ENCODE measurements at places on chromosomes 6 and 20.

GRCh38 chr6:88490195-88490907 is 324.2 kb upstream of the CNR1 start:
- no peak for DNase-seq

DNA sequence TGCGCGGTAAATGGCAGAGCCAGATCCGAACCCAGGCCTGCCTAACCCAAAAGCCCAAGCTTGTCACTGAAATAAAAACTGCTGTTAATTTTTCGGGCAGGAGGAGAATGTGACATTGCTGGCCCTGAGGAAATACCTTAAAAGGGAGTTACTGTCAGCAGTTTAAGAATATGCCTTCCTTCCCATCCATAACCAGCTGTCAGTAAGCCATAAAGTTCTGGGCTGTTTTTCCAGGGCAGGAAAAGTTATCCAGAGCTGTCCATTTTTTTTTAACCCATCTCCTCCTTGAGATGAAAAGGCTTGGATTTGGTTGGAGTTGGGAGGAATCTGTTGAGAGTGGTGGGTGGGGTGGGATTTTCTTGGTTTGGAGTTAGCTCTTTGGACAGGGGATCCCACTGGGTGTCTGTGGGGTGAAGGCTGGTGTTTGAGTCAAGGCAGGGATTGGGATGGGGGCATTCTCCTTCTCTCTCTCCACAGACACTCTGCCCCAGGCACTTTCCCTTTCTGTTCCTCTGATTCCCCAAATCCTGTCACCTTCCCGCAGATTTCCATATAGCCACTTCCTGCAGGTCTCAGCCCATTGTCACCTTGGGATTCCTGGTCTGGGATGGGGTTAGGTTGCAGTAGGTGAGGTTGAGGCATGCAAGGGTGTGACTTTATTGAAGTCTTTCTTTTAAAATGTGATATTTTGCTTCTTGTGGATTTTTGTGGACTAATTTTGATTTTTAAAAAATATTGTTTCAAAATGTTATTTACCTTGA is 4.3 kb upstream of the KCNG1 start:
- DNase-seq: no peak

DNA sequence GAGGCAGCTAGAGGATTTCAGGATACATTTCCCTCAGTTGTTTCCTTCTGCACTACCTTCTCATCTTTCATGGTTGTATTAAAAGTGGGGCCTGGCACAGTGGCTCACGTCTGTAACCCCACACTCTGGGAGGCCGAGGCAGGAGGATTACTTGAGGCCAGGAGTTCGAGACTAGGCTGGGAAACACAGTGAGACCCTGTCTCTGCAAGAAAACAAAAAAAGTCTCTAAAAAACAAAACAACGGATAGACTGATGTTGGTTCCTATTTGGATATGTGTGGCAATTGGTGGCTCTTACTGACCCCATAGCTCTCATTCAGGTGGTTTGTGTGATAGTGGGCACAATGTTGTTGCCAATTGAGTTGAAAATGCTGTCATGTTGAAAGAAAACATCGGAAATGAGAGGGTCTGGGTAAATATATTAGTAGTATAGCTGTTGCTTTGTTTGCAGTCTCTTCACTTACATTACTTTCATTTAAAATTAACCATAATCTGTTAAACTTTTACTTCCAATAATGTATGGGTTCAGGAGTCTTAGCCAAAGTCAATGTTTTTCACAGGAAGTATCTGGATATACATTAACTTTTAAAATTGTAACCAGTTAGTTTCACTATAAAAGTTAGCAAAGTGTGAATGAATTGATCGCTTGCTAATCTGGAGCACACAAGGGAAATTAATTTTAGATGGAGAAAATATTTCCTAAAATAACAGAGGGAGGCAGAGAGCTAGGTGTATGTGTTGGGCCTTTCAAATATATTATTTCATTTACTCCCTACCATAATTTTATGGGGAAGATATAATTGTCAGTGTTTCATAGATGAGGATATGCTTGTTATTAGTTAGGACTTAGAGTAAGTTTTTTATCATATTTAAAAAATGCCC is 31.1 kb downstream of the UTRN start:
- no peak for DNase-seq

DNA sequence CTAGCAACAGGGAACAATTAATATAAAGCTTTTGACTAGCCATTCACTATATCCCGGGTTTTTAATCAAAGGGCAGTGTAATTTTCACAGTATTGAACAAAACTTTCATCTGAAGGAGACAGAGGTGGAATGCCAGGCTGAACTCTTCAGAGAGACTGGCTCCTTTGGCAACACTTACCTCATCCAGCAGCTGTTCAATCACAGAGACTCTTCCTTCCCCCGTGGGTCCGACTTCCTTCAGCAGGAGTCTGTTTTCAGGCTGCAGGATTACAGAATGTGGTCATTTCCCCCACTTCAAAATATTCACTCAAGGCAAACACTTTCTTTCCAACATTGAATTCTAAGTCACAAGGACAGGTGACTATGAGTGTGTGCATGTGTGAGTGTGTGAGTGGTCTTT is 76.6 kb downstream of the DZANK1 start:
- DNase-seq: no peak

DNA sequence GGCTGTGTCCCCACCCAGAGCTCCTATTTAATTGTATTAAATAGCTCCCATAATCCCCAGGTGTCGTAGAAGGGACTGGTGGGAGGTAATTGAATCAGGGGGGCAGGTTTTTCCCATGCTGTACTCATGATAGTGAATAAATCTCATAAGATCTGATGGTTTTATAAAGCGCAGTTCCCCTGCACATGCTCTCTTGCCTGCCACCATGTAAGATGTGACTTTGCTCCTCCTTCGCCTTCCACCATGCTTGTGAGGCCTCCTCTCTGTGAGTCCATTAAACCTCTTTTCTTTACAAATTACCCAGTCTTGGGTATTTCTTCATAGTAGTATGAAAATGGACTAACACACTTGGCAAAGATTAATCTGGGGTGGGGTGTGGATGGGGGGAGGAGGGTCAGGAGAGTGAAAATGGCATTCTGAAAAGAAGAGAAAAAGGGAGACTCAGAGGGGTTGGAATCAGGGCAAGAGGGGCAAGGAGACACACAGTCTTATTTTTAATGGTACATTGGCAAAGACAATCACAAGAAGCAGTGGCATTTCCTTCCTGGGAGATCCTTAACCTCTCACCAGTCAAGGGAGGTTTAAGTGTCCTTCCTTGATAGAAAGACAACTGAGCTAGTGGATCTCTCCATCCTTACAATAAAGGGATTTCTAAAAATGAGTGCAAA is 37.5 kb upstream of the NOX3 start:
- DNase-seq: no peak

- DNase-seq: no peak
Observed at GRCh38 chr6:64774881-64775280, 932.1 kb downstream of the EYS start.

- DNase-seq: no peak
Observed at GRCh38 chr20:11880680-11881079, 37.0 kb upstream of the BTBD3 start.

DNA sequence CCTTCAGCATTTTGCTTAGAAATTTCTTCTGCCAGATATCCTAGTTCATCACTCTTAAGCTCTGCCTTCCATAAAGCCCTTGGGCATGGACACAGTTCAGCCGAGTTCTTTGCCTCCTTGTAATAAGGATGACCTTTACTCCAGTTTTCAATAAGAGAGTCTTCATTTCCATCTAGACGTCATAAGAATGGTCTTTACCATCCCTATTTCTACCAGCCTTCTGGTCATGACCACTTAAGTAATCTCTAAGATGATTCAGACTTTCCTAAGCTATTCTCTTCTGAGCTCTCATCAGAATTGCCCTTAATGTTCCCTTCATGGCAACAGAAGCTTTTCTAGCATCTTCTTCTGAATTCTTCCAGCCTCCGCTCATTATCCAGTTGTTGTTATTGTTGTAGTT is 126.1 kb downstream of the TFAP2C start:
- DNase-seq: no peak

DNA sequence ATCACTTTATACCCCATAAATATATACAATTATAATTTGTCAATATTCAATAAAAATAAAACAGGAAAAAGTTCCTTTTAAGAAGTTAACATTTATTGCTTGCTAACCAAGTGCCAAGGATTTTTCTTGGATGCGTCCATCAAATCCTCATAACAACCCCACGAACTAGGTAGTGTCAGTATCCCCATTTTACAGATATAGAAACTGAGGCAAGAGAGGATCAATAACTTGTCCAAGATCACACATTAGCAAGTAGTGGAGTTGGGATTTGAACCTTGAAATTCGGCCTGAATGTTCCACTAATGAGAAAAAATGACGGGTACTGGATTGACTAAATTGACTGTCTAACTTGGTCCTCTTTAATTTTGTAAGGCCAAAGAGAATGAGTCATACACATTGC is 5.7 kb upstream of the L3MBTL3 start:
- DNase-seq: no peak

DNA sequence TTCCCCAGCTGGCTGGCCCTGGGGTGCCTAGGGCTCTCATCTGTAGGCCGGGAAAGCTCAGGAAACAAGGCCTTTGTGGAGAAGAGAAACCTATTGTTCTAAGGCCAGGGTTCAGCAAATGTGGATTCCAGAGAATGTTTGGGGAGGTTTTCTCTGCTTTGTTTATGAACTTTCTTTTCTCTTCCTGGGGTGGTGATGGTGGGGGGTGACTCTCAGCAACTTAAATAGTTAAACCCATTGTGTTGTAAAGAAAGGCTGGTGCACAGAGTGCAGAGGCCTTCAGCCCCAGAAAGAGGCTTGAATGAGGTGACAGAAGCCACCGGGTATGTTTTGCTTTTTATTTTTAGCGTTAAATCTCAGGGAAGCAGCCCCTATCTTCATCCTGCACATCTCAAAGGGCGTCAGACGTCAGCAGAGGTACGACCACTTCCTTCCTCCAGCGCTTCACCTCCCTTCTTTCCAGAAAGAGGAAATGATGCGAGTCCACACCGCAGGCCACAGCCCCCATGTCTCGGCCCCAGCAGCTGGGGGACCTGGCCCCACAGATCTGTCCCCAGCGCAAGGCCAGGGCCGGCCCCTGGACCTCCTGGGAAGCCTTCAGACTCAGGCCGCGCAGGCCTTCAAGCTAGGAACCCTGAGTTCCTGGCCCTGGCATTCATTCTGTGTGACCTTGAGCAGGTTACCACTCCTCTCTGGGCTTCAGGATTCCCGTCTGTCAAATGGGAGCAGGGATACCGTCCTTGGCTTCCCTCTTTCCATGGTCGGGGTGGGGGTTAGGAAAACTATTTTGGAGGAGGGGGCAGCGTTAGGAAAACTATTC is 605 bp upstream of the PPP1R16B start:
- DNase-seq: peak; percentile 68

- no peak for DNase-seq
Observed at GRCh38 chr6:160278786-160279310, 20.2 kb upstream of the SLC22A2 start.

GRCh38 chr6:99364026-99364425 is 14.6 kb upstream of the FAXC start:
- no peak for DNase-seq

DNA sequence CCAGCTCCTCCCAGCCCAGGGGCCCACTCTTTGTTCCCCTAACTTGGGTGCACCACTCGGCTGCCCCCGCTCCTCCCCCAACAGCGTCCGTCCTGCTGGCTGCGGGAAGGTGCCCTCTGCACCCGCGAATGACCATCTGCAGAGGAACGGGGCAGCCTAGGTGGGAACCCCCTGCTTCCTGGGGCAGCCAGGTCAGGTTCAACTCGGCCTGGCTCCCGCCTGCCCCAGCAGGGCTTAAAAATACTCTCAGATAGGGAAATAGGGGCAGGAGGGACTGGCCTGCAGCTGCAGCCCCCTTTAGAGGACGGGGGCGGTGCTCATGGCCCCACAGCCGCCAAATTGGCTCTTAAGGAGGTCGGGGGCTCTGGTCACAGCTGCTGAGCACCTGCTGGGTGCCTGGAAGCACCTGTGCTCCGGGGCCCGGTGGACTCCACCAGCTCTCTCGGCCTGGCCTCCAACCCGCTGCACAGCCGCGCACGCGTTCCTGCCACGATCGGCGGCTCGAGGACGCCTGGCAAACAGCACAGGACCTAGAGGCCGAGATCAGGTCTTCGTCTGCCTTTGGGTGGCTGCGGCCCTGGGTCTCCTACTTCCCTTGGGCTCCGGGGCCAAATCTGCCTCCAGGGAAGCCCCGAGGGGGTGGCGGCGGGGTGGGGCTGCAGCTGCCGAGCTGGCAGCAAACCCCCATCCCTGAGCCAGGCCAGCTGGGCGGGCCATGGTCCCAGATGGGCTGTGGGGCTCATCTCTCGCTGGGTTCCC is 700 bp upstream of the LAMA5 start:
- no peak for DNase-seq

- DNase-seq: no peak
Observed at GRCh38 chr6:159616456-159616855, 76.6 kb downstream of the SOD2 start.

DNA sequence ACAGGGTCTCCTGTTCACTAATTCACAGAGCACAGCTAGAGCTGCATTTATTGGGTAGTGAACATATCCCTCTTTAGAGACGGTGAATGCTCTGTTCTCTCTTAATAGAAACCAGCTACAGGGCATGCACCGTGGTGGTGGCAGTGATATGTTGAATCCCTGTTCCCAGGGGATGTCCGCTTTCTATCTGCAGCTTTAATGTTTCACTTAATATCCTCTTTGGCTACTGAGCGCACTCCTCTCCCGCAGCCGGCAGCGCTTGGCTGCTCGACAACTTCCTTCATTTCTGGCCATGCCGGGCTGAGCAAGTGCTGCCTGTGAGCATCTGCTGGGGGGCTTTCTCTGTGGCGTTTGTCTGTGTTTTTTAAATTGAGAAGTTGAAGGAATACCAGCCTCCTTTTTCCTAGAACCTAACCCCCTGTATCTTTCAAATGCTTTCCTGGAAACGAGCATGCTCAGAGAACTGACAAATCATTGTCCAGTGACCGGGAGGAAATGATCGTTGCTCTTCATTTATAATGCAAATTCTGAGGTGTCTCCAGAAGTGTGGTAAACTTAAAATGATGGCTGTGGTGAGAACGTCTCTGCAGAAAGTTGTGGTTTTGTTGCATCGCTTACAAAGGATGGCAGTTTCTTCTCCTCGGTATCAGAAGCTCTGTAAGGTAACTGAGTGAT is 297.9 kb downstream of the UTRN start:
- no peak for DNase-seq

GRCh38 chr6:38407192-38407591 is 232.5 kb downstream of the BTBD9 start:
- DNase-seq: no peak

GRCh38 chr20:53859684-53860083 is 210.7 kb downstream of the BCAS1 start:
- no peak for DNase-seq

GRCh38 chr20:24340933-24341332 is 128.5 kb upstream of the SYNDIG1 start:
- no peak for DNase-seq
